ENCODE measurements at places on chromosomes 2 and 18. TPM values are rescaled to one million over a fixed set of nuclear protein-coding genes. Genes with fewer than 3 reads are reported as not detected.

DNA sequence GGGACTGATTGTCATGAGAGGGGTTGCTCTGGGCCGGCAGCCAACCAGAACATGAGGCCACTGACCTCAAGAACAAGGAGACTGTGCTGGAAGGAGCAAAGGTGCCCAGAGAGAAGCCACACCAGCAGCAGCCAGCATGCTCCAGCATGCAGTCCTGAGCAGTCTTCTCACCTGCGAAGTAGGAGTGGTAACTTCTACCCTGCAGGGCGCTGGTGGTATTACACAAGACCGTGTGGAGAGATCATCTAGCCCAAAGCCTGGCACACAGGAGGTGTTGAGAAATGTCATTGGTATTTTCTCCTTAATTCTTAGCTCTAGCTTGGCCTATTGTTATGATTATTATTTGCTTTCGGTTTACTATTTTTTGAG lies 132.7 kb downstream of the TSN start:
- DNase-seq: no peak

DNA sequence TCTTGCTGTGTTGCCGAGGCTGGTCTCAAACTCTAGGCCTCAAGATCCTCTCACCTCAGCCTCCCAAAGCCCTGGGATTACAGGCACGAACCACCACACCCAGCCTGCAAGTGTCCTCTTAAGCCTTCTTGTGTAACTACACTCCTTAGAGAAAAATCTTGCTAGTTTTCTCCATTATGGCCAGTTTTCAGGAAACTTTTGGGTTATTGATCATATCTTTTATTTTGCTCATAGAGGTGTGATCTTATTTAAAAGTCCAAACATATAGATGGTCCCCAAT lies 2.4 kb downstream of the SOCS6 start:
- no peak for DNase-seq

DNA sequence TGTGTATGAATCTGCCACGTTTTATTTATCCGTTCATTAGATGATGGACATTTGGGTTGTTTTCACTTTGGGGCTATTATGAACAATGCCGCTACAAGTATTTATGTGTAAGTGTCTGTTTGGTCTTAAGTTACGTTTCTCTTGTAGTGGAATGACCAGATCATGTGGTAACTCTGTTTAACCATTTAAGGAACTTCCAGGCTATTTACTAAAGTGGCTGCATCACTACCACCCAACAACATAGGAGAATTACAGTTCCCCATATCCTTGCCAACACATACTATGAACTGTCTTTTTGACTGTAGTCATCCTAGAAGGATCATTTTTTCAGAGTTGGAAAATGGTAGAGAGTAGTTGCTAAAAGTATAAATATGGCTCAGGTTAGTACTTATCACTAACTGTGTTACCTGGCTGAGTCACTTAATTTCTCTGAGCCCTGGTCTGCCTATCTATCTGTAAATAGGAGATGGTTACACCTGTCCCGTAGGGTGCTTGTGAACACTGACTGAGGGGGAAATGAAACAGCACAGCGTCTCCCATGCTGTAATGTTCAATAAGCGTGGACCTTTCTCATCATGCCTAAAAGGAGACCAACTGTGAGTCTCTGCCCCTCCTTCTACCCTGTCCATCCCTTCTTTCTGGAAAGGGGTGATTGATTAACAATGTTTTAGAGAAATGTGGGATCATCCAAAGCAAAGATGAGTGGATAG lies 103.1 kb downstream of the SH3RF3 start:
- no peak for DNase-seq

DNA sequence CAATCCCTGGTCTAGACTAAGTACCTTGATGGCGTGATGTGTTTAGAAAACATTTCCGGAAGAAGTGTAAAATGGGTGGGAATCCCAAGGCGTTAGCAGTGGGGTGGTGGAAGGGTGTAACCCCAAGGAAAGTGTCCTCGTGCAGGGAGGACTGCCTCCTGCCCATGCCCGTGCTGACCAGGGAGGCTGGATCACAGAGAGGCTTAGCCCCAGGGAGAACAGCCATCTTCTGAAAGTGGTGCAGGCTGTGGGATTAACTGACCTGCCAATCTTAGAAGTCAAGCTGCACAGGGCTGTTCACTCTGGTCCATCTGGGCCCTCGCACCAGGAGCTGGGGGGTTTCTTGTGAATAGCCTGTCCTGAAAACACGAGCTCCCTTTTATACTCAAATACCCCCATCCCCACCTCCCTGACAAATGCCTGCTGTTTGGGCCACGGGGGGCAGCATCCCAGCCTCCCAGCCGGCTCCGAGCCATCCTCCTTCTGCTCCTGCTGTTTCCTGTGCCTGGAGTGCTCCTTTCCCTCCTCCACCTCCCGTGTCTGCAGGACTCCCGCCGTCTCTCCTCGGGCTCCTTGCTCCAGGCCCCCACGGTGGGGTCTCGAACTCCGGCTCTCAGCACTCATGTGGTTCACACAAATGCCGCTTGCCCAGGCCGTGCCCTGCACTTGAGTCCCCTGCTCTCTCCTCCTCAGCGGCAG lies 52.1 kb upstream of the PXDN start:
- no peak for DNase-seq

SLC5A7 gene
- polyA plus RNA-seq: 0.64 TPM

Measured in right renal cortex interstitium (tissue), 3 donors.